Activated naive CD4-positive, alpha-beta T cell treated with anti-CD3 and anti-CD28 coated beads, Interleukin-2, amount 10 ng/mL, durations not matched to agents 7 days and 5 days (primary cell): ENCODE measurements at places on chromosomes 5 and 9.

DNA sequence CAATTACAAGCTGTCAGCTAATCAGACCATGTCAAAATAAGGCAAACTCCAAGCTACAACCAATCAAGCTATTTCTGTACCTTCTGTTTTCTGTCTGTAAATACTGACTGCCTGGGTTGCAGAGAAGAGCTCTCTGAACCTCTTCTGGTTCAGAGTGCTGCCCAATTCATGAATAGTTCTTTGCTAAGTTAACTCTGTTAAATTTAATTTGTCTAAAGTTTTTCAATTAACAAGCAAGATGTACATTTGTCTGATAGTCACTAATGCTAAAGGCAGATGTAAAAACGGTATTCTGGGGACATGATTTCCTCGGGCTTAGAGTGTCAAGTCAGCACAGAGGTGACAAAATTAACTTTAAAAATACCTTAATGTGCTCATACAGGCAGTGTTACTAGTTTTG, 408.3 kb upstream of the CLINT1 start:
- DNase-seq = no peak

GRCh38 chr9:21233258-21233657, 5.2 kb upstream of the IFNA17 start:
- no peak for DNase-seq

DNA sequence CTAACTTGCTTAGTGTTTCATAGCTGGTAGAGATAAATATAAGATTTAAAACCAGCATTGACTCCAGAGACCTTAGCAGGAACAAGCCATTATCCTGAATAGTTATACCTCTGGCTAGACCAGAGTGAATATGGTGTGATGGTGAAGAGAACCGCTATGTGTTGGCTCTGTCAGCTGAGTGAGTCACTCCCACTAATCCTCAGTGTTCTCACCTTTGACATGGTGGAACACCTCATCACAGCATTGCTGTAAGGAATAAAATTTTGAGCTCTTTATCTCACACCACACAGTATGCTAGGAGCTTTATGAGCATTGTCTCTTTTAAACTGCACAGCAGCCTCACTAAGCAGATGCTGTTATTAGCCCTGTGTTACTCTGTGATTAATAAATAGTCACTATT, 90.7 kb upstream of the DHFR start:
- DNase-seq = no peak

GRCh38 chr5:30040488-30041118, 1152.9 kb upstream of the CDH6 start:
- no peak for DNase-seq

DNA sequence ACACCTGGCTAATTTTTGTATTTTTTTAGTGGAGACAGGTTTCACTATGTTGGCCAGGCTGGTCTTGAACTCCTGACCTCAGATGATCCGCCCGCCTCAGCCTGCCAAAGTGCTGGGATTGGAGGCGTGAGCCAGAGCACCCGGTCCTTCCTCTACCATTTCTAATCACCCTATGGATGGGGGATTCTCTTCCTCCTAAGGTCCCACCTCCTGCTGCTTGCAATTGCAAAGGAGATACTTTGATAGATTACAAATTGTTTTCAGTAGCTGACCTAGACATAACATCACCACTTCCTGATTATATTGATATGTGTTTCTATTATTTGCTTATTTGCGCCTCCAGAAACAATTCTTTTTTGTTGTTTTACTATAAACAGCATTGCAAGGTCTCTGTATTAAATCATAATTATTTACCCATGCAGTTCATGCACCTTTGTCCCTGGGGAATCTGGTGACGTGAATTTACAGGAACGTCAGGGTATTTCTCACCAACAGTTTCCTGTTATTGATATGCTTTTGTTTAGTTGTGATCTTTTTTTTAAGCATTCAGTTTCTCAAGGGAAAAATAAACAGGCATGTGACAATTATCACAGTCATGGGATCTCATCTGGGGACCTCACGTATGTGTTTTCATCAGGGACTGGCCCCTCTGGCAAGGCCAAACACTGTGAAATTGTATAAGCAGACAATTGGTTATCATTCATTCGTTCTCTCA, 43.2 kb downstream of the ESM1 start:
- DNase-seq = no peak

DNA sequence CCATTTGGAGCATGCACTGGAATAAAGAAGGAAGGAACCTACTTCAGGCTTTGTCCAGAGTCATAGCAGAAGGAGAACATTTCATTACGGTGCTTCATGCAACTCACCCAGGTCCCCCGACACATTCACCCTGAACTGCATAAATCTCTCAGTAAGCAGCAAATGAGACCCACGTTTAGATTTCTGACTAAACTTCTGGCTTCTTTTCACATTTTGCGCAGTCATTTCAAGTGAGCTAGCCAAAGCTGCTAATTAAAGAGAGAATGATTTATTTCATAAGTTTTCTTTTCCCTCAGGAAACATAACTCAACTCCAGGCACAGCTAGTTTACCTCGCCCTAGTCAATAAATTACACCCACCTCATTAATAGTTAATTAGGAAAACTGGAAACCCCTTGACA, 88.6 kb upstream of the GAS1 start:
- DNase-seq = no peak

- no peak for DNase-seq
Observed at GRCh38 chr5:12659686-12660085, 755.4 kb upstream of the CTNND2 start.

DNA sequence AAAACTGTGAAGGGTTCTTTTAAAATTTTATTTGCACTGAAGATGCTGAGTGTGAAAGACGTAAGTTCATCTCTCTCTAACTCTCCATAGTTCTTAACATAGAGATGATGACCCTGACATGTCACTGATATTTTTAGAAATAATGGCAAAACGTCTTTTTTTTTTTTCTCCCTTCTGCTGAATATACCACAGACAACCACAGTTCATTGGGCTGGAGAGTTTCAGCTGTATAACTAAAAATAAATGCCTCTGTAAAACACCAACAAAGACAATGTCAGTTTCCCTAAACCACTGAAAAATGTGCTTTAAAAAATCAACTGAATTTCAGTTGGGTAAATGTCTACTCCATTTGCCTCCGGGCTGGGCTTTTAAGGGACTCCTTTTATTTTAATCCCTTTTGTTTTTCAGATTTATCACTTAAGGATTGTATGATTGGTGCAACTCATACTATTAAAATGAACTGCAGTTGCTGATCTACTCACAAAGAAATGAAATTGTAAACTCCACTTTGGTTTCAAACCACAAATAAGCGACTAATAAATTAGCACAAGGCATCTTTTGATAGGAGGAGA, 830.9 kb upstream of the WWC1 start:
- no peak for DNase-seq
